ENCODE measurements at places on chromosomes 3 and 15.

GRCh38 chr15:38168467-38169070, 84.1 kb upstream of the SPRED1 start:
- DNase-seq: no peak

GRCh38 chr15:59171067-59171397, 35.6 kb upstream of the LDHAL6B start:
- no peak for DNase-seq

DNA sequence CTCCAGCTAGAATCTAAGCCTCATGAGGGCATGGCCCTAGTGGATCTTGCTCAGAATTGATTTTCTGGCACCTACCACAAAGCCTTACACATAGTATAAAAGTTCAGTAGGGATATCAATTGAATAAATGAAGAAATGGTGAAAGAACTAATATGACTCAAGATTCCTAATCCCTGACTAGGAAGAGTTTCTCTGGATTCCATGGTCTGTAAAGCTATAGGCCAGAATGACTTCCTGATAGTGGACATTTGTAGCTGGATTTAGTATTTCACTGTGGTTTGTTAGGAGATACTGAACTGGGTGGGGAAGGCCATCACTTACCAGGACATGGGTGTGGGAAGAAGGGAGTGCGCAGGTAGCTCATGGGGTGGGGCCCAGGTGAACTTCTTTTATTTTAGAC, 168.9 kb downstream of the RAP2B start:
- DNase-seq: no peak

GRCh38 chr15:55630858-55631257, 42.7 kb upstream of the PYGO1 start:
- no peak for DNase-seq

DNA sequence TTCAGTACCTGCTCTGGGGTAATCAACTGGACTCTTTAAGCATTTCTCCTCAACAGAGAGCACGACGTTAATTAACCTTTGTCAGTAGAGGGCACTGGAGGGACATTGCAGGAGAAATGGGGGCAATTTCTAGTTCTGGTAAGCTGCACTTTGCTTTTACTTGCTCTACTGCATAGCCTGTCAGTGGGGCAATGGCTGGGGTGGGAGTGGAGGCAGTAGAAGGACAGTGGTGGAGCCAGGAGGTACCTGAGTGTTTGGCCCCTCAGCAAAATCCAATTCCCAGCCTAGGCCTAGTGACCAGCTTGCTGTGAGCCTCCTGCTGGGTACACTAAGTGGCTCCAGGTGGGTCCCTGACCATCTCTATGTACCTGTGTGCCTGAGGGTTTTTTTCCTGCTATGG, 18.3 kb upstream of the MED12L start:
- DNase-seq: peak; percentile 37

DNA sequence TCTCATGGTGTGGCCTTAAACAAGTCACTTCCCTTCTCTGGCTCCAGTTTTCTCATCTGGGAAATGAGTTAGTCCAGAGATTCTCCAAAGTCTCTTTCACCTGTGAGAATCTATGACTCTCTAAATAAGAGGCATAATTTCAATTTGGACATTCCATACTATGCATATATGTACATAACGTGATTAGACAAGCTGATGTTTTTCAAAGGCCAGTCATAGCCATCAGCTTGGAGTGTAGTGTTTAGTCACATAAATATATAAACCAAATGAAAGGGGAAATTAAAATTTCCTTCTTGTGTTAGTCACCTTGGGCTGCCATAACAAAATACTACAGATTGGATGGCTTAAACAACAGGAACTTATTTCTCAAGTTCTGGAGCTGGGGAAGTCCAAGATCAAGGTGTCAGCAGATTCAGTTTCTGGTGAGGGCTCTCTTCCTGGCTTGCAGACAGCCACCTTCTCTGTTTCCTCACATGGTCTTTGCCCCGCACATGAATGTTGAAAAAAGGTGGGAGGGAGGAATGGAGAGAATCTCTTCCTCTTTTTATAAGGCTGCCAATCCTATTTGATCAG, 19.4 kb downstream of the TMEM41A start:
- no peak for DNase-seq

DNA sequence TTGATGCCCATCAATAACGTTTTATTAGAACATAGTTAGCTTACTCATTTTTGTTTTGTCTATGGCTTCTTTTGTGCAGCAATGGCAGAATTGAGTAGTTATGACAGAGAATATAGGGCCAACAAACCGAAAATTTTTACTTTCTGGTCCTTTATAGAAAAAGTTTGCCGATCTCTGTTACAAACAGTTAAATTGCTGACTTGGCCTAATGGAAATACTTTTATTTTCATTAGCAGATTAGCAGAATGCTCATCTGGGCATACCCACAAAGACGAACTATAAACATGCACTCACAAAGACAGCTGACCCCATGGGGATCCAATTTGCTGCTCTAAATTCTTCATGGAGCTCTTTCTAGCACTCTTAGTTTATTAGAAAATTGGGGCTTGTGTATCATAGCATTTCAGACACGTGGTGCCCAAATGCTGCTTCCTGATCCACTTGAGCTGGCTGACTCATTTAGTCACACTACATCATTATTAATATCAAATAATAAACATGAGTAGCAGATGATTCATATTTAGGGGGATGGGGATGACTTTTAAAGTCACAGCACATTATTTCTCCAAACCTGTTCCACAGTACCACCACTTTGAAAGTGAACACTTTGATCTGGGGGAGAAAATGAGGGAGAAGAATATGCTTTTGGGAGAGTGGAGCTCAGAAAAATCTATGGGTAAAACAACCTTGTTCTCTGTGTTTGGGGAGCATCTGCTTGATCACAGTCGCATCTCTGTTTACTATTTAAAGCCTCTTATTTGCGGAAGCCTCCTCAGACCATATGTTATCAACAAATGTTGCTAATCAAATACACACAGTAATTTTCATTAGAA, 228.1 kb upstream of the FEZF2 start:
- DNase-seq: peak; percentile 85

GRCh38 chr3:70980646-70981170, 602.8 kb downstream of the FOXP1 start:
- DNase-seq: no peak

GRCh38 chr3:155065537-155065936, 14.6 kb upstream of the MME start:
- no peak for DNase-seq

DNA sequence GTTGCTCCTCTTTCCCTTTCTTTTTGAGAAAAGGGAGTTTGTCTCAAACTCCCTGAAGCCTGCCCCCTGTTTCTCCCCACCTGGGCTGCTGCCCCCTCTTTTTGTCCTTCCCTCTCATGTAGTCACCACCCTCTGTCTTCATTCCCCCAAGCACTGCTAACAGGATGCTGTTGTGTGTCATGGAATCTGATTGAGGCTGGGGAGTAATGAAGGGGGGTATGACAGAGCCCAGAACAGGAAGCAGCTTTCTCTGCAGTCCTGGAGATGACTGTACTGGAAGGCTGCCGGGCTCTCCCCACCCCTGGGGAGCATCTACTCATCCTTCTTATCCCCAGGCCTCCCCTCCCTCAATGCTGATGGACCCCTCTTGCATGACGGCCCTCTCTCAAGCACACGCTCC, 181.6 kb downstream of the ABHD5 start:
- no peak for DNase-seq

GRCh38 chr3:108546247-108546646, 35.9 kb upstream of the MYH15 start:
- DNase-seq: no peak

GRCh38 chr15:78353093-78353492, 12.9 kb downstream of the CRABP1 start:
- DNase-seq: peak; percentile 79

- no peak for DNase-seq
Observed at GRCh38 chr15:38743147-38743546, 178.5 kb upstream of the RASGRP1 start.

GRCh38 chr15:31265871-31266711, 60.5 kb upstream of the KLF13 start:
- peak; percentile 82 for DNase-seq

DNA sequence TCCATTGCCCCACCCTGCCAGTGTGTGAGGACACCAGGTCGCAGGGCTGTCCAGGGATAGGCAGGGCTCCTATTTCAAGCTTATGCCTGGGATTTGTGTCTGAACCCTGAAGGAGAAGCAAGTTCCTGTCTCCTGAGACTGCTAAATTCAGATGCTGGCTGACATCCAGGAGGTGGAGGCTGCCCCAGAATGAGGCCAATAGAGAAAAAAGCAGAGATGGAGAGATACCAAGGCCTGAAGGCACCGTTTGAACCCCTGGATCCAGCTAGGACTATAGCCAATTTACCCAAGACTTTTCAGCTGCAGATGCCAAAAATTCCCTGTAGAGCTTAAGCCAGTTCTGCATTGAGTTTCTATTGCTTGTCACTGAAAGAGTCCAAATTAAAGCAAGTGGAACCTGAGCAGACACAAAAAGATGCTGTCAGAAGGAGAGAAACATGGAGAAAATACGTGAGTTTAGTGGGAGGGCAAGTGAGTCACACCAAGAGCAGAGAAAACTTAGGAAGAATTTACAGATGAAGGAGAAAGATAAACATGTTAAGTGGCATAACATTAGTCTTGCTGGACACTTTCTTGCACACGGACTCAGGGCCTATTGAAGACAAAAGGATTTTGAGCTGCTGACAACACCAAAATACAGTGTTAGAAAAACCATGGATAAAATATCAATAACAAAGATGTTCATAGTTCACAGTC, 148.6 kb downstream of the CNTN3 start:
- DNase-seq: no peak

DNA sequence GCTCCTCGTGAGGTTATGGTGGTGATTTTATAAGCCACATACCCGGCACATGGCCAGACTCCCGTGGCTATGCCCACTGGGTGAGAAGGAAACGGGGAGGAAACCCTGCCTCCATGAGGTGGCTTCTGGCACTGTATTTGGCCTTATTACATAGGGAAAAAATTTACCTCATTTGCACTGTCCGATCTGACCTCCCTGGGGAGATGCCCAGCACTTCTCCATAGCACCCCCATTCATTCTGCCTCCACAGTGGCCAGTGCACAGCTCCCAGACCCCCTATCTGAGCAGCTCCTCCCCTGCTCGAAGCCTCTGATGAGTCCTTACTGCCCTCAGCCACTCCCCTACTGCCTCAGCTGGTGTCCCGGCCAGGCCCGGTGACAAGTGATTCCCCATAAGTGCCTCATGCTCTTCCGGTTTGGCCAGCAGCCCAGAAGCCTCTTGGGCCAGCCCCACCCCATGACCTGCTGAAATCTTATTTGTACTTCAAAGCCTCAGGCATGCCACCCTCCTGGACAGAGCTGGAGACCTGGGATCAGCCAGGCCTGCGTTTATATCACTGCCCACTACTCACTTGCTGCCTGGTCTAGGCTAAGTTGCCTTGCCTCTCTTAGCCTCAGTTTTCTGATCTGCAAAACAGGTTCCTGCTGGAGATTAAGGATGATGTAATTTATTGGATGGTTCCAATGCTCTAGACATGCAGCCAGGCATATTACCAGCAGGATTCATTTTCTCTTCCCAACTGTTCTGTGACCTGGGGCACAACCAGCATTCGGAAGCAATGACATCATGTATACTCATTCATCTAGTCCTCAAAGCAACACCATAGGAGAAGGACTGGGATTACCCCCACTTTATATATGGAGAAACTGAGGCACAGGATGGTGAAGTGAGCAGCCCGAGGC, 30.6 kb upstream of the SLC6A6 start:
- DNase-seq: peak; percentile 54

DNA sequence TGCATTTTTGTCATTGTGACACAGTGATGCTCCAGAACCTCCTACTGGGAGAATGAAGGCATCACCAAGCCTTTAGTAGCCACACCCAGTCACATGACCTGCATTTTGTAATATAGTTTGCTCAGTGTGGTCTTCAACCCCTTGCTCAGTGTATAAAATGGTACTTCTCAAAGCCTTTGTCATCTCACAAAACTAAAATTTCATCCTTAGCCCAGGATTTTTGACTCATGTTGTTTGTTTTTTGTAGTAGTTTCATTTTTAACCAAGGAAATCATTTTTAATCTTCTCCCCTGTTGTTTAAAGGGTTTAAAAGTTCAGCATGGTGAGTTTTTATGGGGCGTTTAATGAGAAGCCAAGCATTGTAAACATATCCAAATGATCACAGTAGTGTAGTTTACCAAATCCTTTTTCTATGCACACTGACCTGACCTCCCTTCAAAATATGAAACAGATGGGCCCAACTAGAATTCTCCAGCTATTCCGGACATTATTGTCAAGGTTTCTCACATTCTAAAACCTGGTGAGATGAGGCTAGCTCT, 123.5 kb upstream of the IL12A start:
- DNase-seq: no peak

DNA sequence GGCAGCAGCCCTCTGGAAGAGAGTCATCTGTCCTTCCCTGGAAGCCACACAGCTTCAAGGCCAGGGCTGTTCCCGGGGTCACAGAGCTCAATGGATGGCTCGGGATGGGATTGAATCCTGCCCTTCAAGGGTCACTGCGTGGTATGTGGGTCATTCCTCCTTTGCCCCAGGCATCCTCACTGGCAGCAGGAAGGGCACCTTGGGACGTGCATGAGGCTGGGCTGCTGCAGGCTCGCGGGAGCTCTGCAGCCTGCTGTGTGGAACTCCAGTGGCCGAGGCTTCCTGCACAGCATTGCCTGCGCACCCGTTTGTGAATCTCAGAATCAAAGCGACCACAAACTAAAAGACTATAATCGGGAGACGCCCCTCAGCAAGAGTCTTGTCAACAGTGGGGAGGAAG, 60.7 kb downstream of the PCSK6 start:
- DNase-seq: no peak

- no peak for DNase-seq
Observed at GRCh38 chr3:43307226-43307625, 20.9 kb downstream of the SNRK start.

DNA sequence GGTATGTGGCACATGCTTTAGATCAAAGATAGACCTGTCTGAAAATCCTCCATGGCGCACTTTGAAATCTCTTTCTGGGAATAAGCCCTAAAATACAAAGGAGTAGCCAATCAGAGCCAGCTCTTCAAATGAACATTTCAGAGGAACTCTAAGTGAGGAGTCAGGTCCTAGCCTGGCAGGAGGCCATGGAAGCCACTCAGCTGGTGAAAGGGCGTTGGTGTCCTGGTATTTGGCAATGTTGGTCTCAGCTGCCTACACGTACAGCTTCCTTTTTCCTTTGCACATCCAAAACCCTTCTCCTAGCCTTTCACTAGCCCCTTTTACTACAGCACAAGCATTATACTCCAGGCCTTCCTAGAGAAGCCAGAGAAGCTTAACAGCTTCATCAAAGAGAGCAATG, 5.5 kb downstream of the WDR73 start:
- no peak for DNase-seq

- no peak for DNase-seq
Observed at GRCh38 chr3:126546013-126546412, 12.7 kb downstream of the C3orf22 start.

Data from NCI-H82 (cell line).